ENCODE measurements at places on chromosomes 12 and 14.

DNA sequence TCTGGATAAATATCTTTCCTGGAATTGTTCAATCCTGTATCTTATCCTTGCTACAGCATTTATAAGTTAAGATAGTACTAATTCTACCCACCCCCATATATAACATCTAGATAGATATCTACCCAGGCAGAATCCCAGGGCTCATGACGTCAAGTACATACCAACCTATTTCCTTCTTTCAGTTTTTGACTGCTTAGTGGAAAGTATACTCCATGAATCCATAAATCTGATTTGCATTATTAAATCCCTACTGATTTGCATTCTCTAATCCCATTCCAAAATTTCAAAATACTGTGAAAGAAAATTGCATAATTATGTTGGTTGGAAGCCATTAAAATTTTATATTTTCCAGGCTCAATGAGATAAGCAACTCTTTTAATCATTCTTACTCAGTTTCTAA is 111.7 kb downstream of the KITLG start:
- H3K27ac ChIP-seq, result no peak overlapping the region
- no peaks in the 10 kb centered on the region for H3K36me3 ChIP-seq
- H3K4me3 ChIP-seq, result no peak overlapping the region
- H3K4me1 ChIP-seq, result no peaks in the 10 kb centered on the region
- no peaks in the 10 kb centered on the region for H3K27me3 ChIP-seq

DNA sequence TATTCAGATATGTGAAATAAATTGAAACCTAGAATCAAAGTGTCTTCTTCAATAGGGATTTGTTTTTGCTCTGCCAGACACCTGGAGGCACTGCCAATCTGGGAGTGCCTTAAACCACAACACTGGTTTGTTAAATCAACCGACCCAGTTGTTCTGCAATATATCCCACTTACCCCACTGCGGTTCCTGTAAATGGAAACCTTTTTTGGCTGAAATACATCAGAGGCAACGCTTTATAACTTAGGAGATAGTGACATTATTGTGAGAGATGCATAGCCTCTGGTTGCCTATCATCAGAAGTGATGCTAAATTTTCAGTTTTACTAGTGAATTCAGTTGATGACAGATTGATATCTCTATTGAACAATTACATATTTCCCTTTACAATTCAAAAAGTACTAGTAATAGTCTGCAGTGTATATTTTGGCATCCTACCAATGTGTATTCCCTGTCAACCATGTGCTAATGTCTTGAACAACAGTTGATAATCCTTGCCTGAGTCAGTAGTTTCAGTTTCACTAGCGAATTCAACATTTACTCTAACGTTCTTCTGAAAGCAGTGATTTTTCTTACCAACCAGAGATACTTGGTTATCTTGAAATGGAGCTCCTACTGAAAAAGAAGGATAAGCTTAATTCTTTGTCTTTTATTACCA is 30.5 kb downstream of the PPP2R5C start:
- H3K4me1 ChIP-seq, result no peaks in the 10 kb centered on the region
- no peak overlapping the region for H3K4me3 ChIP-seq
- H3K27ac ChIP-seq, result peak overlapping the region; percentile 15
- H3K27me3 ChIP-seq, result no peaks in the 10 kb centered on the region
- peaks cover 14% of the 10 kb centered on the region for H3K36me3 ChIP-seq

- no peak overlapping the region for H3K4me3 ChIP-seq
- H3K36me3 ChIP-seq, result no peaks in the 10 kb centered on the region
- H3K27ac ChIP-seq, result no peak overlapping the region
- no peak for DNase-seq
These were observed 367.1 kb upstream of the FAR2 start for GRCh38 chr12:28781671-28782652.

GRCh38 chr12:94204499-94205247 is 56.3 kb downstream of the PLXNC1 start:
- H3K36me3 ChIP-seq, result no peaks in the 10 kb centered on the region
- H3K27me3 ChIP-seq, result no peaks in the 10 kb centered on the region
- H3K4me3 ChIP-seq, result no peak overlapping the region
- no peak for DNase-seq

DNA sequence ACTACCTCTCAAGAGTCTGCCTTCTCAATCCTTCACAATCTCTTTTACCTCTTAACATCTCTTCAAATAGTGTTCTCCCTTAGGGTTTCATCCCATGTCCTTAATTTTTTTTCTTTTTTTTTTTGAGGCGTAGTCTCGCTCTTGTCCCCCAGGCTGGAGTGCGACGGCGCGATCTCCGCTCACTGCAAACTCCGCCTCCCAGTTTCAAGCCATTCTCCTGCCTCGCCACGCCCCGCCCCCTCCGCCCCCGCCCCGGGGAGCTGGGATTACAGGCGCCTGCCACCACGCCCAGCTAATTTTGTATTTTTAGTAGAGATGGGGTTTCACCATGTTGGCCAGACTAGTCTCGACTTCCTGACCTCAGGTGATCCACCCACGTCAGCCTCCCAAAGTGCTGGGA is 7.0 kb upstream of the BCAT1 start:
- H3K36me3 ChIP-seq, result no peaks in the 10 kb centered on the region
- H3K27ac ChIP-seq, result no peak overlapping the region
- H3K27me3 ChIP-seq, result no peaks in the 10 kb centered on the region
- DNase-seq, result no peak
- no peak overlapping the region for H3K4me3 ChIP-seq
- H3K4me1 ChIP-seq, result no peaks in the 10 kb centered on the region

Measured in tibial nerve (tissue), 4 donors.